Stimulated activated CD8-positive, alpha-beta memory T cell treated with anti-CD3 and anti-CD28 coated beads, Interleukin-7, amount 100 ng/mL, for 1 hour (primary cell): ENCODE measurements at places on chromosomes 2 and 18.

DNA sequence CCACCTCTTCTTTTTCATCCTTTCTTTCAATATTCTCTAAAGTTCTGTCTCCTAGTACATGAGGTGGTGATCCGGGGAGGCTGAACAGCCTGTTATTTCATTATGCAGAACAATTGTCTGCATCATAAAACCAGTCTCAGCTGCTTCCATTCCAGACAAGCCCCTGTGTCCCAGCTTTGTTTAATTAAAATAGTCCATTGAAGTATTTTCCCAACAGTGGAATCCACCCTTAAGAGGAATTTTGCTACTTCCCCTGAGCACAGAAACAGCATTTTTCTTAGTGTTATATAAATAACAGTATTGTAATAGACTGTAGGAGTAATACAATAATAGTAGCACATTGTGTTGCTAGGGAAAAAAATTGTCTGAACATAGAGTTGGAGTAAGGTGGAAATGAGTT is 395.4 kb upstream of the TCF4 start:
- DNase-seq: no peak

- DNase-seq: no peak
Measured at GRCh38 chr18:23453680-23454058, 582 bp downstream of the RIOK3 start.

DNA sequence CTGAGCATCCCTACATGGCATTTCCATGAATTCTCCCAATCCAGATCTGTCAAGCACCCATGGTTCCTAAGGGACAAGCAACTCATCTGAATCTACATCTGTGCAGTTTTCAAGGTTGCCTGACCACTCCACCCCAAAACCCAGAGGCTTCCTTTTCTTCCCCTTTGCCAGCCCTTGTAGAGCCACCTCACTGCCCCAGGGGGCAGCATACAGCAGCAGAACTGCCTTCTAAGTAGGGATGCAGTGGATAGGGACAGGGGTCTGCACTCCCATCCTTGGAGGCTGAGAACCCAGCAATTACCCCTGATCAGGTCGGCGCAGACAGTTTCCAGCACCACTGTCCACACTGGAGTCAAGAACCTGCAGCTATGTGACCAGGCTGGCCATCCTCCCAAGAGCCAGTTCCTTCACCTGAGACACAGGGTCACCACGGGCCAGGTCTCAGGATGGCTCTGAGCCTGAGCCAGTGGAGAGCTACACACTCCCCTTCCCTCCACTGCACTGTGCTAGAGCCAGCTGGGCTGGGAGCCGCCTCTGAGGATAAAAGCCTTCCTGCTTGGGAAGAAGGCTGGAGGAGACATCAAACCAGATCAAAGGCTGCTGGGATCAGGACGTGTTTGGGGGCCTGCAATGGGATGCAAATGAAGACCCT is 283.1 kb downstream of the CELF4 start:
- DNase-seq: no peak

DNA sequence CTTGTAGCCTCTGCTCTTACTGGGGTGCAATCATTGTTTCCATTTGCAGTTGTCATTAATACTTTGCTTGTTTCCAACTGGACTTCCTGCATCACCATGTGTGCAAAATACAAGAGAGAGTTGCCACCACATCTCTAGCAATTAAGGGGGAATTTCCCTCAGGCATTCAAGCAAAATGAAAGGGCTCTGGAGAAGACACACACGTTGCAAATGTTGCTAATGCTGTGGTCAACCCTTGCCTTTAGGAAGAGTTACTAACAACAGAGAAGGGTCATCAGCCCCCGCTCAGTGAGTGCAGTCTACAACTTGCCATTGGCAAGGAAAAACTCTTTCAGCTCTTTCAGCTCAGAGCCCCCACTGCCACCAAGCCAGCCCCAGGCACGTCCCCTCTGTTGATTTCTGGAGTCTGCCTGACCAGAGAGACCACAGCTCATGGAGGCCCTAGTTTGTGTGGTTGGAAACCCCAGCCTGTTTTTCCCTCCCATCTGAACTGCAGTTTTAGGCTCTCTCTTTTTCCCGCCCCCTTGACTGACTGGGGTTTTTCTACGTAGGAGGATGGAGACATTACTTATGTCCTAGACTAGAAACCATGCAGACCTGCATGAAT is 25.9 kb upstream of the GPR45 start:
- no peak for DNase-seq

DNA sequence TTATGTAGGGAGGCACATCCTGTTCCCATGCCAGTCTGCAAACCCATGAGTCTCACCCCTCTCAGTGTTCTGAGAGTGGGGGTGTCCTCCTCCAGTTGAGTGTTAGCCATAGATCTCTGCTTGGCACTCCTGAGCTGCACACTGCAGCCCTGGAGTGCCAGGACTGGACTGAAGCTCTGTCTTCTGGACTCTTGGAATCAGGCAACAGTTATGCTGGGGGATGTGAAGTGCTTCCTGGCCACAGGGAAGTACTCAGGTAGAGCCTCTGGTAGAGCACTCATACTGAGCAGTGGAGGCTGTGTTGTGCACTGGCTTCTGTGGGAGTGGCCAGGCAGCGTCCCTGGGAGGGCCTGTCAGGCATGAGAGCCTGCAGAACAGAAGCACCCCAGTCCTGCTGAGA is 43.0 kb downstream of the SERPINB7 start:
- DNase-seq: no peak

DNA sequence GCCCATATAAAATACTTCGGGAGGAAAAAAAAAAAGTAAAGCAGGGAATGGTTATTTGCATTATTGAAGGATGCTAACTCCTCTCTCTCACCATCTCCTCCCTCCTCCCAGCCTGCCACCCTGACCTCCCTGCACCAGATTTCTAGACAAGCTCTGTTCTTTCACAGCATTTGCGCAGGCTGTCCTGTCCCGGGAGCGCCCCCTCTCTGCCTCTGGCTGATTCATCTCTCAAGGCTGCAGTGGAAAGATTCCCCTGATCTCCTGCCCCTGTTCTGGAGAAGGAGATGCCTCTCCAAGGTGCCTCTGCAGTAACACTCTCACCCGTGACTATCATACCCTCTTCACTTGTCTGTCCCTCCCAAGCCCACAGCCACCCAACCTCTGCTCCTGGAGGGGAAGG is 38.5 kb downstream of the COL4A4 start:
- no peak for DNase-seq
